ENCODE measurements at places on chromosomes 7 and 10.

GRCh38 chr10:119268871-119269506 lies 61.6 kb downstream of the GRK5 start:
- DNase-seq = no peak

GRCh38 chr10:27252267-27253000 lies 11.8 kb upstream of the ACBD5 start:
- no peak for DNase-seq

DNA sequence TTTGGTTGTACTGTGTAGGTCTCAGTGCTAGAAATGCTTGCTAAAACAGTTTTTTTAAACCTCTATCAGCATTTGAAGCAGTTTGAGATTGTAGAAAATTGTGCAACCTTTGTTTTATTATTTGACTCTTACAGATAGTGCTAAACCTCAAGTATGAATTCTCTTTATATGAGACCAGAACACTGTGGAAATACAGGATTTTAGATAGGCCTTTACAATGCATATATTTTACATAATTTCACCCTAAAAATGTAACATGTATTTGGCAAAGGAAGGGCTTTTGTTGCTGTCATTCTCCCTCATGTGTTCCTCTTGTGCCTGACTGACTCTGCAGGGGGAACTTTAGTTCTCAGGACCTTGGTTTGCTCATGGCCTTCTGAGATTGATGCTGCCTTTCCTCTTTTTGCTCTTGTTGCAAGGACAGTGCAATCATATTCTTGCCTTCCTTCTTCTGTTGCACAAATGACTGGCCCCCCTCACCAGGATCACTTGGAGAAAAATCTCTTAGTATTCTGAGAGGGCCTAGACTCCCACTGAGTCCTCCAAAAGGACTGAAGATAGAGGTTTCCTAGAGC lies 188.7 kb downstream of the PPP1R9A start:
- DNase-seq = no peak

- no peak for DNase-seq
Measured at GRCh38 chr7:69177941-69178494, 420.3 kb upstream of the AUTS2 start.

DNA sequence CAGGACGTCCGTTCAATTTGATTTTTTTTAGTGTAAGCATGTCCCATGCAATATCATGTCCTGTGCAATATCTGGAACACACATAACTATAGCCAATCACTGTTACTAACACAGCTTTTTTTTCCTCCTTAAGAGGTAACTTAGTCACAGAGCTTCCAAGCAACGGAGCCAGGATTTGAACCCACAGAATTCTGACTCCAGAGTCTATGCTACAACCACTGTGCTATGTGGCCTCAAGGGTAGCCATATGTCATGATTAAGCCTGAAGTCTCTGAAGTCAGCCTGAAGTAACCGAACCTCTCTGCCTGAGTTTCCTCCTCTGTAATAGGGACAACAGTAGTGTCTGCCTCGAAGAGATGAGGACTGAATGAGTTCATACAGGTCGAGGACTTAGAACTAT lies 42.2 kb upstream of the TCF7L2 start:
- no peak for DNase-seq

- DNase-seq = no peak
Measured at GRCh38 chr10:29428486-29428885, 139.6 kb downstream of the LYZL1 start.

DNA sequence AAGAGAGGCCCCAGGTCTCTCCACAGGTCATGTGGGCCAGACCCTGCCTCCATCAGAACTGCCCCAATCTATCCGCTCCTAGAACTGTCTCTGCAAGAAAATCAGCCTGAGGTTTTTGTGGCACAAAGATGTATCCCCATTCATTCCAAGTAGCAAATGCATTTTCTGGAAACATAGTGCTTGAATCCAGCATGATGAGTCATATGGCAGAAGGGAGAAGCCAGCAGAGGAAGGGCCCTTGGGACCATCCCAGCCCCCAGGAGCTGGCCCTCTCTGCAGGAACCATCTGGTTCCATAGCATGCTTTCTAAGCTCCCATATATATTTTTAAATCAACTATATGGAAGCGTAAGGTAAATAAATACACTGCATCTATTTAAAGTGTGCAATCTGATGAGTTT lies 563.2 kb downstream of the GALNT17 start:
- DNase-seq = no peak

DNA sequence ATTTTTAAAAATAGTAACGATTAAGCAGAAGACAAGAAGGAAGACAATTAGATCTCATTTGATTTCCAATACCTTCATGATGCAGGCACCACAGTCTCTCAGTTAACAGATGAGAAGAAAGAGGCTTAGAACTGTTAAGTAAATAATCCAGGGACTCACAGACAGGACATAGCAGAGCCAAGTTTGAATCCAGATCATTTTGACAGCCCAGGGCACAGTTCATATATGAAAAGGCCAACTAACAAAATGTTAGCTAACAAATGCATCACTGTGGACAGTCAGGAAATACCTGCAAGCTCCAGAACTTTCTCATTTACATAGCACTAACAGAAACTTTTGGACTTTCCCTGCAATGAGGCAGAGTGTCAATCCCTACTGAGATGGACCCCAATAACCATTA lies 4.2 kb upstream of the NPSR1 start:
- no peak for DNase-seq

Measured in NCI-H1436 treated with DMSO at 0.1 percent for 48 hours (cell line).